ENCODE measurements at places on chromosomes 7 and 10.

DNA sequence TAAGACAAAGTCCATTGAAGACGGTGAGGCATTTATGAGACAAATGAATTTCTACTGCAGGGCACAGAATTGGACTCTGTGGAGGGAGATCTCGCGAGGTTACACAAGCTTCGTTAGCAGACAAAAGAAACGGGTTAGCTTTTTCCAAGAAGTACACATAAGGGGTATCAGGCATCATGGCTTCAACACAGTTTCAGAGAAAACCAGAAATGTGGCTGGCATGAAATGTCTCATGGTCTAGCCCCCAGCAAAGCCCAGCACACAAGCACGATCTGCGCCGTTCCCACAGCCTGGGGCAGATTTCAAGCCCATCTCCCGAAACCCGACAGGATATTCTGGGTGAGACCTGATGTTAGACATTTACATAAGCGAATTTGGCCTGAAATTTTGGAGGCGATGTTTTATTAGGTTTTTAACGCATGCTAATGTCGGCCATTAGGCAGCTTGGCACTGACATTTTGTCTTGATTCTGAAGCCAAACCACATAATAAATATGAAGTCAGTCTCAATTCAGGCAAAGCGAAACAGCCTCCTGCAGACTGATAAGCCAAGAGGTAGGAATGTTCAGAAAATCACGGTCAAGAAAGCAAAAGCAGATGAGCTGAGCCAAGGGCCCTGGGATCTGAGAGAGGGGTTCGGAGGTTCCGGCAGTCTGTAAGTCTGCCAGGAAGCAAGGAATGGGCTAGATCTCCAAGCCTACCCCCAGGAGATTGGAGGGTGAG, 240.5 kb downstream of the PRPF18 start:
- DNase-seq: no peak

GRCh38 chr10:126609566-126609965, 60.9 kb downstream of the C10orf90 start:
- DNase-seq: no peak

GRCh38 chr7:65444899-65445823, 71.5 kb downstream of the ZNF92 start:
- no peak for DNase-seq

DNA sequence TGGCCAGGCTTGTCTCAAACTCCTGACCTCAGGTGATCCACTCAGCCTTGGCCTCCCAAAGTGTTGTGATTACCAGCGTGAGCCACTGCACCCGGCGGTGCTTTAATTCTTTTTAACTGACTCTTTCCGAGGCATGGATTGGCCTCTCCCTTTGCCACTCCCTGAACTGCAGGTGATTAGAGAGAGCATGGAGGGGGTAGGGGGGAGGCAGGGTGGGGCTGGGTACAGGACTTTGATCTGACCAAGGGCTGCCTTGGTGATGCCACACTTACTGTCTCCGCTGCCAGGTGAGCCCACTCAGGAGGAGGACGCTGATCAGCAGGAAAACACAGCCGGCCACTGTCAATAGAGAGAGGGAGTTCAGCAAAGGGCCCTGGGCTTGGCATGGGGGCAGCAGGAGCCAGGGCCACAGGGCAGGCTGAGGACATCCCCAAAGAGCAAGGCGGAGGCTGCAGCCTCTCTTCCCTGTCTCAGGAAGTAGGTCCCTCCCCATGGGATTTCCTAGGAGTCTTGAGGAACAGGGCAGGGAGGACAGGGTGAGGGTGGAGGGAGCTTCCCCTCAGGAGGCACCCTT, 40.5 kb upstream of the IL15RA start:
- no peak for DNase-seq
